ENCODE measurements at places on chromosomes 5 and 9.

GRCh38 chr5:109357807-109358206 is 52.0 kb downstream of the PJA2 start:
- no peak for DNase-seq

GRCh38 chr5:113050721-113051382 is 74.3 kb downstream of the DCP2 start:
- no peak for DNase-seq

GRCh38 chr9:97179616-97180015 is 127.8 kb upstream of the CCDC180 start:
- no peak for DNase-seq

DNA sequence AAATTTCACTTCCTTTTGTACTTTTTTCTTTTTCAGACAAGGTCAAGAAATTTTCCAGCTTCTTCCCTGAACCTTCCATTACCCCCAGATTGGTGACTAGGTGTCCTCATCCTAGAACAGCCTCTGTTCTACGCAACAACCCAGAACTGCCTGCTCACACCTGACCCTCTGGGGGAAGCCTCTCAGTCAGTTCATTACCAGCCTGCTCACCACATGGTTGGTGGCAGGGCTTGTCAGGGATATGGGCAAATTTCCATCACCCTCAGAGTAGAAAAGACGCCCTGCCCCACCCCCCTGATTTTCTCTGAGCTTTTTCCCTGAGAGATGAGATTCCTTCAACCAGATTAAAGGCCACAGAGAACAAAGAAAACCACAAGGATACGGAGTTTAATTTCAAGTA is 5.3 kb upstream of the CFAP95 start:
- DNase-seq = no peak

DNA sequence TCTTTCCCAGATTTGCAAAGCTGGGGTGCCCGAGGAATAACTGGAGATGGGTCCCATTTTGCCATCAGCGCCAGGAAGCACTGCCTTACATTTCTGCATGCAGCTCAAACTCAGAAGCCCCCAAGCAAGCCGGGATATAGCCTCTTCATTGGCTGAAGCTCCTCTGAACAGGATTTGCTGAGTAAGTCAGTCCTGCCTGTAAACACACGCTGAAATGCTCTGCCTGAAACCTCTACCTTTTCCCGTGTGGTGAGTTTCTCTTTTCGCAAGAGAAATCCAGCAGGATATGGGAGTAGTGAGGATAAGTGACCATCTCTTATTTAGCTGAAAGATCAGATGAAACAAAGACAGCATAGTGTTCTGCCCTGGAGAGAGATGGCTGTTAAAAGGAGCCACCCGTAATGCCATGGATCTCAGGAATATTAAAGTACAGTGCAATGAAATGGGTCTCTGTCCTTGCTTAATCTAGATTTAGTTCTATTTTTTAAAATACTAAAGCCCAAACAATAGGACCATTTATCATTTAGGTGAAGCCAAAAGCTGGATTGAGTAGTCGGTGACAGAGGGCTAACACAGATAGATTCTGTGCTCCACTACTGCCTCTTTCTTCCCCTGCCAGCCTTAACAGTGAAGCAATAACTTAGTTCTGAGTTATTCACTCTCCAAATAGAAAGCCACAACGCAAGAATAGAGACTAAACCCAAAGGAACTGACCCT is 177.5 kb upstream of the PPP2R2B start:
- no peak for DNase-seq

DNA sequence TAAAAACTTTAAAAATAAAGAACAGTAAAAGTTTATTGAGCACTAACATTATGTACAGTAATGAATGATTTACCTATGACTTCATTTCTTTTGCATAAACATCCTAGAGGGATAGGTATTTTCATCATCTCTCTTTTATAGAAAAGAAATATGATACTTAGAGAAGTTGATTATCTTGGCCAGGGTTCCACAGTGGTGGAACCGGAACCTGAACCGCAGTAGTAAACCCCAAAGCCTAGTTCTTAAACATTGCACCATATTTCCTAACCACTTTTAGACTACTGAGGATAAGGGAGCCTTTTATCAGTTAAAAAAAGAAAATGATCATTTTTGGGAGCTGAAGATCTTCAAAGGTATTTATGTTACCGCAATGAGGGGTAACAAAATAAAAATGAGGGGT is 205.7 kb upstream of the SGCD start:
- no peak for DNase-seq

GRCh38 chr5:59579101-59579823 is 314.3 kb downstream of the PDE4D start:
- no peak for DNase-seq

- DNase-seq = no peak
These were observed 11.1 kb downstream of the GM2A start for GRCh38 chr5:151264113-151264512.

DNA sequence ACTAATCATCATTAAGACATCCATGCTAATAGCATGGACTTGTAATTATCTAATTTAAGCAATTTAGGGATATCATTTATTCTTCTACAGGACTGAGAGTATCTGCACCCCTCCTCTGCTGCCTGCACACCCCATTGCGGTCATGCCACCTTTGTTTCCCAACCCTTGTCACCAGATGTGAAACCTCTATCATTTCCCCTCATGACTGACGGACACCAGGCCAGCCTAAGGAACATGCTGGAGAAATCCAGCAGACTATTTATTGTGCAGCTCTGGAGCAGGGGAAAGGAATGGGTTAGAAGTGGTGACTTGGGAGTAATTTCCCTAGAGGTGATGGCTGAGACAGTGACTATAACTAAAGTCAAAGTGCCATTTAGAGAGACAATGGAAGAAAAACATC is 40.7 kb downstream of the UGCG start:
- no peak for DNase-seq

GRCh38 chr9:97564291-97565175 is 63.1 kb downstream of the TMOD1 start:
- DNase-seq = no peak
